Cortex of kidney (tissue), 1 donor: ENCODE measurements at places on chromosomes 5 and 9.

DNA sequence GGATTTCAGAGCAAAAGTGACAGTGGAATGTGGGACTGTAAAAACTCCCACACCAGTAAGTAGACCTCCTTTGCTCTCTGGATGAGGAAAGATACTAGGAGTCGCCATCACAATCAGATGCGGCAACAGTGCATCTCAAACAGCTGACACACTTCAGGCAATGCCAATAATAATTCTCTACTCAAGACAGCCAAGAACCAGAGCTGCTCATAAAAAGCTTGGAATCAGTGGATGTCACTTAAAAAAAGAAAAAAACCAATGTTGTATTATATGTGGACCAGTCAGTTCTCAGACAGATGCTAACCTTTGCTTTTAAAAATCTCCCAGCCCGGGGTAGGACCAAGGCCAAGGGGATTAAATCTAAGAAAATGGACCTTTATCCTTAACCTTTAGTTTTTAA, 185.0 kb downstream of the GNA14 start:
- DNase-seq, result no peak

DNA sequence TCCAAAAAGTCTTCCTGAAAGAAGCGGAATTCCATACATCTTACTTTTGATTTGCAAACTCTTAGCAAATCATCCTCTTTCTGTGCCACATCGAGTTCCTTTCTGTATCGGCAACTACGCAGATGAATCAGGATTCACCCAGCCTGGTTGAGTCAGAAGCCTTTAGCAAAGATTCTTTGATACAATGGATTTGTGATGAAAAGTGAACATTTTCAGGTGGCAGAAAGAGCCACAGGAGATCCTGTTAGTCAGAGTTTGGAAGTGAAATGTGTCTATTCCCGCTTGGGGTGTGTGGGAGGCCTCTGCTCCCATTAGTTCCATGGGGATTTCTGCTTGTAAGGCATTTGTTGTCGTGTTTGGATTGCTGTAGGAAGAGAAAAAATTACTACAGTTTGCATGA, 351.8 kb upstream of the WWC1 start:
- no peak for DNase-seq

DNA sequence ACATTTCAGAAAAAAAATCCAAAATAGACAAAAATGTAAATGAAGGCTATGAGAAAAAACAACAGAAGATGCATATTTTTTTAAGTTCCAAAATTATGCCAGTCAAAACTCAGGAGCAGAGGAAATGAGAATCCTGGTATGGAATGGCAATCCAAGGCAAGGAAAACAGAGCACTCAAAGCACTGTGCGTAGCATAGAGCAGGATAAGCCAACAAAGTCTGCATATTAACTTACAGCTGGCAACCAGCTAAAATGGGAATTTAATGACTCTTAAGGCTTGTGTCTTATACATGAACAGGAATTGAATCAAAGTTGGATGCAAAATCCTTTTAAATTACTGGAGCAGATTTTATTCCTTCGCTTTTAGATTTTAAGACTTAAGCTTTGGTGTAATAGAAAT, 203.5 kb upstream of the DAPK1 start:
- no peak for DNase-seq

DNA sequence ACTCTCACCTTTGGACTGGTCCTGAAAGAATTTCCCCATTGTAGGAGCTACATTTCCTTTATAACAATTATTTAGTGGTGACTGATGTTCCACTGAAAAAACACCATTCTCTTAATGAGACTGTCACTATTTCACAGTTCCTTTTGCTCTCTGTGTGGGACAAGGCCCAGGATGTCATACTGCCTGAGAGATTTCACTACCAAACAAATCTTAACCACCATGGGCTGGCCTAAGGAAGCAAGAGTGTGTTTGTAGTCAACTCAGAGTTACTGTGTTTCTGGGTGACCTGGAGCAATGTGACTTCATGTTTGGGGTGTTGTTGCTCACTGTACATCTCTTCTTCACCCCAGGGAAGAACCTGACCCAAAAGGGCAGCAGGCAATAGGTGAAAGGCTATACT, 50.1 kb upstream of the ZNF608 start:
- DNase-seq, result no peak

DNA sequence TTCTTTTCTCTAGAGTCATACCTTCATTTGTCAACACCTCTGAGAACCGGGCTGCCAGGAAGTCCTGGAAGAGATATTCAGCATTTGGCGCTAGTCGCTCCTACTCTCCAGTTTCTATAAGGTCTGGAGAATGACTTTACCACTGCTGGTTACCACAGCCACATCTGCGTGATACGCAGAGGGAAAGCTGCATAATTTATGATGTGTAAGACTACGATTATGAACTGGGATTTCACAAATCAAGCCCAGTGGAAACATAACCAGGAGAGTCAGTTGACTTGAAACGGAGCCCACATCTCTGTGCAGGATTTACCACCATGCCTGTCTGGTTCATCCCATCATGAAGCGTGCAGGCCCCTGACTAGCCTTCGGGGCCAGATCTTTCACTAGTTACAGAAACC, 72.6 kb downstream of the FGF1 start:
- DNase-seq, result no peak

- DNase-seq, result no peak
These were observed 211.5 kb upstream of the NREP start for GRCh38 chr5:111968459-111968858.

- DNase-seq, result no peak
These were observed 274.4 kb downstream of the HINT1 start for GRCh38 chr5:130890610-130891009.

GRCh38 chr5:169970911-169971765, 9.2 kb downstream of the INSYN2B start:
- DNase-seq, result no peak

DNA sequence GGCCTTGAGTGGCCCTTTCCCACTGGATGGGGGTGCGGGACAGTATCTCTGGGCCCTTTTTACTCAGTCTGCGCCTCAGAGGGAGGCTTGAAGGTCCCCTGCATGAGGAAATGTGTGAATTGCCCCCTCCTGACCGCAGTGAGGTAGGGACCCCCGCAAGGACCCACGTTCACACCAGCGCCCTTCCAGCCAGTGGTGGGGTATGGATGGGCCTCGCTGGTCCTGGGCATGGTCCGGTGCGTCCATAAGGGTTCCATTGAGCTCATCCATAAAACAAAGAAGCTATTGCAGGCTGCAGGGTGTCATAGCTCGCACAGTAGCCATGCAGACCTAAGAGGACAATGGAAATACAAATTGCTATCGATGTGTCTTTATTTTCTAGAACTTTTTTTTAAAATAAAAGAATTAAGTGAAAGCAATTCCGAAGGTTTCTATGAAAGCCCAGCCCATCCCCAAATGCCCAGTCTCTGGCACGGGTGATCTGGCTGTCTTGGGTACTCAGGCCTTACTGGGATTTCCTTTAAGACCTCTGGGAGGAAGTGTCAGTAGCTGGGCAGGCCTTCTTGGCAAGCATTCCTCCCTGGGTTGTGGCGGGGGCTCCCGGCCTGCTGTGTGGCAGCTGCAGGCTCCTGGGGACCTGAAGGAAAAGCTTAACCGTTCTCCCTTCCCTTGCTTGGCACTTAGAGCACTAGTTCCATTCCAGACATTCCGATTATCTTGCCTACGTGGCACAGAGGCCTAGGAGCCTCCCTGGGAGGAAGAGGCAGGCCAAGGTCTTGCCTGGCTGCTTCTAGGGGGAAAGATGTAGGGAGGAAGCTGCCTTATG, 1.5 kb upstream of the SEMA5A start:
- DNase-seq, result no peak

DNA sequence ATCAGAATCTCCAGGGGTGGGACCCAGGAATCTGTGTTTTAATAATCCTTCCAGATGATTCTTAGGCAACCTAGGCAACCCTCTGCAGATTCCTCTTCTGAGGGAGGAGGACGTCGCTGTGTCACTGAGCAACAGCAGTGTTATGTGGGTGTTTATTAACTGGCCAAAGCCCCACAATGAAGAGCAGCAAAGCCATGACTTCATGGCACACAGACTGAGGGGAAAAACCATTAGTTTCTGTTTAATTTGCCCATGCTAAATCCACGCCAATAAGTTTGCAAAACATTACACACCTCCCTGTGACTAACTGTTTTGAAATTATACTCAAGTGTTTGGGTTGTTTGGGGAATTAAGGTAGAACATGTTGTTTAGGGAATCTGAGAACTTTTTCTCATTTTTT, 83.7 kb upstream of the TMED7 start:
- DNase-seq, result no peak

DNA sequence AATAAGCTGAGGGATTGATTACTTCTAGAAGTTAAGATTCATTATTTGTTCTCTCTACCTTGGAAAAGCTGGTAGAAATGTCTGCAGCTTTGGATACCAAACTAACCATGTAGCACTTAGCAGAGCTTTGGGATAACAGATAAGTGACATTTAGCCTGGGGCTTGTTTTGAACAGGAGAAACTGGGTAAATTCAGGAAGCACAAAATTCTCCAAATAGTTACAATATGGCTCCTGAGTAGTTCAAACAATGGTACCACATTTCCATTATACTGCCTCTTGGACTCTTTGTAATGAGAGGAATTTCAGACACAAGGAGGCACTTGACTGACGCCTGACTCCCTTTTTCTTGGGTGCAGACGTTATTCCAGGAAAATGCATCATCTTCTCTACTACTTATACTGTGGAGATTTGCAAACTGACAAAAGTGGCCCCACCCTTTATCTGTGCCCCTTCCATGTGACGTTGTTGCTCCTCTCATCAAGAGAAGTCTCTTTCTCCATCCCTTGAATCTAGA, 22.5 kb downstream of the PRUNE2 start:
- no peak for DNase-seq
